PC-9 (cell line): ENCODE measurements at places on chromosomes 7 and 10. TPM values are rescaled to one million over a fixed set of nuclear protein-coding genes. Genes with fewer than 3 reads are reported as not detected.

The RBP3 gene
- not detected in 2 replicates for total RNA-seq

The CYP3A5 gene
- 2.0 and 3.2 TPM in 2 replicates for total RNA-seq

The ABCC2 gene
- total RNA-seq = 132 and 174 TPM in 2 replicates

The ARF5 gene
- total RNA-seq = 227 and 299 TPM in 2 replicates

DNA sequence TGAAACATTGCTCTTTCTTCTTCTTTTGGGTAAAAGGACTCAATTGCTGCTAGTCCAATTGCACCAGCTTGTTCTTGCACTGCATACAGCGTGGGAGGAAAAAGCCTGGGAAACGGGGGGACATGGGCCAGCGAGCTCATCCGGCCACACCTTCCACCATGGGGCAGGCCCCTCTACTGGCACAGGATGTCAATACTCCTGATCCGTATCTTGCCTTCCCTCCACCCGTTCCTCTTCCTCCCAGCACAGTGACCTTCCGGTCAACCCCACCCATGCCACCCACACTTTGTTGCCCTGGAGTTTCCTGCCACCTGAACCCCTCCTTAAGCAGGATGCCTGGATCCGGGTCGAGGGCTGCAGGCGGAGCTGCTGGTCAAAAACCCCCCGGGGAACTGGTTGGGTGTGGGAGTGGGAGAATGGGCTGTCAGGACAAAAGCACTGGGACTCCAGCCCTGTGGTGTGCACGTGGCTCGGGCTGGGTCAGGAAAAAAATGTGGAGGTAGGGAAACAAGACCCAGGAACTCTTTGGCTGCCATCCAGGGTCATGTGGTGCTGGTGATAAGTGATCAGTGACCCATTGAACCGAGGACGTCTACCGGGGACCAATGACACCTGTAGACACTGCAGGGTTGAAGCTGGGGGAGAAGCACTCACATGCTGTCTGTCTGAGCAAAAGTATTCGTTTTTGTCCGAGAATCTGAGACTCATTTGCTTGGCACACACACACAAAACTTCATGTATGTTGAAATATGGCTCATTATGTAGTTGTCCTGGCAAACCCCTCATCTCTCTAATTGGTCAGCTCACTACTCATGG lies 8.1 kb downstream of the IL2RA start:
- DNase-seq = no peak

- DNase-seq = no peak
Observed at GRCh38 chr7:89377219-89377618, 581.7 kb upstream of the TEX47 start.

DNA sequence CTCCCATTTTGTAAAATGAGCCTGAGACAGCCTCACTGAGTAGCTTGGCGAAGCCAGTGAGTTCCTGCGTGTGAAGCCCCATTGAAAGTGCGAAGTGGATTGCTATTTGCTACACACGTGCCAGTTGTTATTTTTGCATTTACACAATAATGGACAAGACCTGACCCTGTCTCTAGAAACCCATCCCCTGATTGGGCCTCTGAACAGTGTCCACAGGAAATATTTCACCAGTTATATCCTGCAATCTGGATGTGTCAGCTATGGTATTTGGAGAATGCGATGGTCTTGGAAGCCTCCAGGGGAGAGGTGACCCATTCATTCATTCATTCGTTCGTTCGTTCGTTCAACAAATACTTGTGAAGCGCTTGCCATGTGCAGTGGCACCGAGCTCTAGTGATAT lies 37.1 kb downstream of the COL13A1 start:
- DNase-seq = peak; percentile 17

DNA sequence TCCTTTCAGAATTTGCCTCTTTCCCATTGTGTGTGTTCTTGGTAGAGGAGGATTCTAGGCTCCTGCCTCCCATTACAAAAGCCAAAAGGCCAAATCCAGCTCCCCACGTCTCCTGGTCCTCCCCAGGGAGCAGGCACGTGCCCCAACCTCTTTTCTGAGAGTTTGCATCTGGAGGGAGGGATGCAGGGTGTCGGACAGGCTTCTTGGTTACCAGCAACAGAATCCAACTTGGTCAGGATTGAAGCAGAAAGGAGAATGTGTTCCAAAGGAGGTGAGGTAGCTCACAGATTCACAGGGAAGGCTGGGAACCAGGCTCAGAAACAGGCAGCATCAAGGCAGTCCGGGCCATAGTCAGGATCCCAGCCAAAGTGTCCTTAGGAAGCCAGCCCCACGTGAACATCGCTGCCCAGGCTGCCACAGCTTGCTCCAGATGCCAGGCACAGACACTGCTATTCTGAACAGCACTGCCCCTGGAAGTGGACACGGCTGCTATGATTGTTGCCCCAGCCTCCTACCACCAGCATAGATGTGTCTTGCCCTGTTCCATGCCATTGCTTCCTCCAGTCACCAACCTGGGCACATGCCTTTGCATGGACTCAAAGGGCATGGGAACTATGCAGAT lies 264.2 kb upstream of the ZMIZ1 start:
- no peak for DNase-seq

GRCh38 chr7:128123291-128124037 lies 92.2 kb upstream of the LRRC4 start:
- no peak for DNase-seq

DNA sequence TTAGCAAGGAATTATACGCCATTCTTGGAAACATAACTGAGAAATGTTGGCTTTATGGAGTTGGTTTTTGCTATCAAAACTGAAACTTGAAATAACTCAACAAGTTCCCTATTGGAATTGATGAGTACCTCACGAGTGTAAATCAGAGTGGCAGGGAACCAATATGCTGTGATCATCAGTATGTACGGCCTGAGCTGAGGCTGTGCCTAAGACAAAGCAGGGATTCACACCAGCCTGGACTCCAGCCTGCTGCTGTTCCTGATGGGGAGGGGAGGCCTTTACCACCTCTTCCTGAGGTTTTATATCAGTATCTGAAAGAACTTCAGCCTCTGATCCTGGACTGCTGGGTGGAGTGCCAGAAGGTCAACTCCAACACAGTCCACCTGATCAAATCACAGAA lies 52.7 kb downstream of the CRTAC1 start:
- DNase-seq = no peak

GRCh38 chr10:118723466-118723865 lies 31.3 kb downstream of the CACUL1 start:
- DNase-seq = no peak

- DNase-seq = no peak
Observed at GRCh38 chr10:96610817-96611216, 24.0 kb upstream of the TM9SF3 start.

- DNase-seq = no peak
Observed at GRCh38 chr10:84179059-84179710, 5.6 kb downstream of the GPR15LG start.

DNA sequence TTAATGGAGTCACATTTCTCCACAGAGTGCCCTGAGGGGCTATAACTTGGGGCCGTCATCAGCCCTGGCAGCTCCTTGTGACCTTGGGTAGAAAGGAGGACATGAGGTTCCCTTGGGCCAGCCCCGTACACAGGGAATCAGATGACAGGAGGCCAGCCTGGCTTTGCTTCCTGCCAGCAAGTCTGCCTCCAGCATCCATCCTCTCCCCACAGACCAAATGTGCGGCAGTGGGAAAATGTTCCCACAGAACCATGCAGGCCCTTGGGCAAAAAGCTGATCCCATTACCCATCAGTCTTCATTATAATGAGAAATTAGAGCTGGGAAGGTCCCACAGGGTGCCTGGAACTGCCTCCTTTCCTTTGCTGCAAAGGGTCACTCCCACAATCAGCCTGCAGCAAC lies 908.3 kb downstream of the GRID1 start:
- DNase-seq = no peak

- DNase-seq = no peak
Observed at GRCh38 chr10:43959364-43960134, 310.9 kb upstream of the ZNF32 start.
